Effector memory CD4-positive, alpha-beta T cell (primary cell): ENCODE measurements at places on chromosomes 4 and X.

GRCh38 chr4:166091146-166091545 lies 218.1 kb downstream of the TLL1 start:
- no peak for DNase-seq
- no peak overlapping the region for H3K4me3 ChIP-seq
- no peaks in the 10 kb centered on the region for H3K27me3 ChIP-seq
- H3K36me3 ChIP-seq: no peaks in the 10 kb centered on the region
- H3K4me1 ChIP-seq: no peaks in the 10 kb centered on the region

DNA sequence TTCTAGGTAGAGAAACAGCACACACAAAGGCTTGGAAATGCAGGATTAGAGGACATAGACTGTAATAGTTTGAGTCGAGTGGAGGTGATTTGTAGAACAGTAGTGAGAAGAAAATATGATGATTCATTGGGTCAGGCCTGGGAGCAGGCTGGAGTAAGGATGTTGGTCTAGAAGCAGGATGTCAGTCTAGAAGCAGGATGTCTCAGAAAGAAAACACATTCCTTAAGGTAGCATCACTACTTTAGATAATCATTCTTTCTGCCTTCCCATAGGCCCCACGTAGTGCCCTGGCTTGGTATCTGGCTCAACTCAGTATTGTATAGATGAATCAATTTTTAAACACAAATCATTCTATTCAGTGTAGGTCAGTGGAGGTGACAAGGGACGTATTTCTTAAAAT lies 11.2 kb upstream of the DACH2 start:
- no peaks in the 10 kb centered on the region for H3K4me1 ChIP-seq
- no peaks in the 10 kb centered on the region for H3K36me3 ChIP-seq
- no peak overlapping the region for H3K4me3 ChIP-seq
- H3K27me3 ChIP-seq: no peaks in the 10 kb centered on the region
- H3K27ac ChIP-seq: no peak overlapping the region
- no peak for DNase-seq

- no peak overlapping the region for H3K27ac ChIP-seq
- DNase-seq: no peak
Measured at GRCh38 chr4:96035727-96036126, 195.8 kb downstream of the PDHA2 start.

DNA sequence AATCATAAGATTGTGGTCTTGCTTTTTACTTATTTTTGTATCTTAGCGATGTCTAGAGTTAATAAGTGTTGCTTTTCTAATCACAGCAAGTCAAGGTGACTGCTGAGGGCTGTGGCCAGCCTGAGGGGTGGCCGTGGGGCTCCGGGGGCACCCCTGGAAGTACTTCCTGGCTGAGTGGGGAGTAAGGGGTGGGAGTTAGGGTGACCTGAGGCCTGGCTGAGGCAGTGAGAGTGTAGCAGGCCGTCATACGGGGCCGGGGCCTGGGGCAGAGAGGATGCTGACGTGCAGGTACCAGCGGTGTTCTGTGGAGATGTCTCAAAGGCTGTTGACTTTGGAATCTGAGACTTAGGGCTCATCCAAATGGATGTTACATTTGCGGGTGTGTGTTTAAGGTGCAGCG lies 29.3 kb downstream of the PIGG start:
- H3K27me3 ChIP-seq: no peaks in the 10 kb centered on the region
- H3K4me1 ChIP-seq: no peaks in the 10 kb centered on the region
- DNase-seq: no peak
- no peak overlapping the region for H3K4me3 ChIP-seq

- no peaks in the 10 kb centered on the region for H3K27me3 ChIP-seq
- no peaks in the 10 kb centered on the region for H3K36me3 ChIP-seq
- DNase-seq: no peak
- H3K27ac ChIP-seq: no peak overlapping the region
- no peak overlapping the region for H3K4me3 ChIP-seq
Measured at GRCh38 chr4:179307297-179308136, 1865.3 kb upstream of the AGA start.

DNA sequence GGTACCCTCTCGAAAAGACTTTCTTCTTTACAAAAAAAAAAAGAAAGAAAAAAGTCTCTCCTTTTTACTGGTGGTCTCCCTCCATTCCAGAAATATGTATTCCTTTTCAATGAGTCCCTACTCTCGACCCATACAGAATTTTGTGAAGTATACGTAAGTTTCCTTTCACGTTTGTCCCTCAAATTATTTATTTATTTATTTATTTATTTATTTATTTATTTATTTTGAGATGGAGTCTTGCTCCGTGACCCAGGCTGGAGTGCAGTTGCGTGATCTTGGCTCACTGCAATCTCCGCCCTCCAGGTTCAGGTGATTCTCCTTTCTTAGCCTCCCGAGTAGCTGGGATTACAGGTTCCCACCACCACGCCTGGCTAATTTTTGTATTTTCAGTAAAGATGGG lies 429.2 kb upstream of the AR start:
- no peaks in the 10 kb centered on the region for H3K36me3 ChIP-seq
- no peaks in the 10 kb centered on the region for H3K4me1 ChIP-seq
- no peak for DNase-seq
- H3K27ac ChIP-seq: no peak overlapping the region

DNA sequence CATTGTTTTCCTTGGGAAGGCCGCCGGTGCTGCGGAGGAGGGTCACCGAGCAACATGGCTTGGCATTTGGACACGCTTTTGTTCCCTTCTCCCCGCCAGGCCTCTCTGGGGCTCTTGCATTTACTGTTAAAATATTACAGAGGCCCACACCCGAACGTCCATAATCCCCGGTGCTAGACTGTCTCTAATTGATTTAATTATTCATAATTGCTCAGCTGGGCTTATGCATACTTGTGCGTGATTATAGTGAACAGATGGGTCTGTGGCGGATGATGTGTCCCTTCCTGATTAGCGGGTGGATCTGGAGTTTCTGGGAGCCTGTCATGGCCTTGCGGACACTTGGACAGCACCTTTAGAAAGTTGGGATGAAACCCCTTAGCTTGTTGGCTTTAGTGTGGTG lies 100.2 kb upstream of the MSX1 start:
- H3K27me3 ChIP-seq: no peaks in the 10 kb centered on the region
- H3K36me3 ChIP-seq: no peaks in the 10 kb centered on the region
- H3K4me3 ChIP-seq: no peak overlapping the region
- H3K4me1 ChIP-seq: peaks cover 6% of the 10 kb centered on the region
- no peak for DNase-seq

GRCh38 chrX:44503560-44503959 lies 39.1 kb downstream of the FUNDC1 start:
- H3K4me3 ChIP-seq: no peak overlapping the region
- DNase-seq: no peak
- no peaks in the 10 kb centered on the region for H3K4me1 ChIP-seq
- H3K36me3 ChIP-seq: no peaks in the 10 kb centered on the region
- H3K27ac ChIP-seq: no peak overlapping the region
- H3K27me3 ChIP-seq: no peaks in the 10 kb centered on the region

- no peak overlapping the region for H3K4me3 ChIP-seq
- no peaks in the 10 kb centered on the region for H3K27me3 ChIP-seq
- H3K27ac ChIP-seq: no peak overlapping the region
- H3K4me1 ChIP-seq: no peaks in the 10 kb centered on the region
- DNase-seq: no peak
- no peaks in the 10 kb centered on the region for H3K36me3 ChIP-seq
Measured at GRCh38 chr4:98677799-98678198, 19.4 kb upstream of the TSPAN5 start.

GRCh38 chr4:71460371-71460770 lies 121.6 kb downstream of the SLC4A4 start:
- DNase-seq: no peak
- no peaks in the 10 kb centered on the region for H3K36me3 ChIP-seq
- no peak overlapping the region for H3K27ac ChIP-seq
- H3K27me3 ChIP-seq: no peaks in the 10 kb centered on the region
- H3K4me1 ChIP-seq: no peaks in the 10 kb centered on the region

- no peaks in the 10 kb centered on the region for H3K36me3 ChIP-seq
- no peaks in the 10 kb centered on the region for H3K27me3 ChIP-seq
- H3K4me1 ChIP-seq: no peaks in the 10 kb centered on the region
Measured at GRCh38 chr4:71229477-71230270, 109.1 kb upstream of the SLC4A4 start.

DNA sequence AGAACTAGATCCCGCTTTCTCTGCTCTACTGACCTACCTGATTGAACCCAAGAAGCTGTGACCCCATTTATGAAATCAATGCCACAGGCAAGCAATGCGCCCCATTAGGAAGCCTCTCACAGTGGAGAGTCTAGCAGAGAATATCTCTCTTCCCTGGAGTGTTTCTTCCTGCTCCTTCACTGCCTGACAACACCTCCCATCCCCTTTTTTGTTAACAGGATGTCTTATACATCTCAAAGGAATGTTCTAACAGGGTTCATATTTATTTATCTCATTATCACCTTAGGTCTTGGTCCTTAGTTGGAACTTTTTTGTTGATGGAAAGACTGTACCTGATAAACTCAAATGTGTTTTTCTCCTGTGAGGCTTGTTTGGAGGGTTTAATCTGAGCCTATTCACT lies 35.5 kb downstream of the SLIT2 start:
- H3K27ac ChIP-seq: no peak overlapping the region
- H3K4me3 ChIP-seq: no peak overlapping the region
- DNase-seq: no peak
- H3K36me3 ChIP-seq: no peaks in the 10 kb centered on the region

- H3K36me3 ChIP-seq: no peaks in the 10 kb centered on the region
- no peak for DNase-seq
- H3K27ac ChIP-seq: no peak overlapping the region
- H3K4me3 ChIP-seq: no peak overlapping the region
- H3K4me1 ChIP-seq: no peaks in the 10 kb centered on the region
Measured at GRCh38 chrX:56569378-56570057, 6.1 kb downstream of the UBQLN2 start.

GRCh38 chrX:19190902-19191301 lies 68.6 kb upstream of the ADGRG2 start:
- H3K36me3 ChIP-seq: no peaks in the 10 kb centered on the region
- no peaks in the 10 kb centered on the region for H3K4me1 ChIP-seq
- H3K4me3 ChIP-seq: no peak overlapping the region
- no peak for DNase-seq

GRCh38 chr4:37675587-37676290 lies 10.4 kb downstream of the RELL1 start:
- H3K27ac ChIP-seq: no peak overlapping the region
- no peak for DNase-seq
- H3K4me3 ChIP-seq: peak overlapping the region; percentile 15
- no peaks in the 10 kb centered on the region for H3K36me3 ChIP-seq
- H3K27me3 ChIP-seq: no peaks in the 10 kb centered on the region

GRCh38 chrX:15160558-15161095 lies 109.3 kb downstream of the ASB9 start:
- no peaks in the 10 kb centered on the region for H3K4me1 ChIP-seq
- no peaks in the 10 kb centered on the region for H3K27me3 ChIP-seq
- no peak overlapping the region for H3K27ac ChIP-seq
- DNase-seq: no peak
- no peaks in the 10 kb centered on the region for H3K36me3 ChIP-seq

DNA sequence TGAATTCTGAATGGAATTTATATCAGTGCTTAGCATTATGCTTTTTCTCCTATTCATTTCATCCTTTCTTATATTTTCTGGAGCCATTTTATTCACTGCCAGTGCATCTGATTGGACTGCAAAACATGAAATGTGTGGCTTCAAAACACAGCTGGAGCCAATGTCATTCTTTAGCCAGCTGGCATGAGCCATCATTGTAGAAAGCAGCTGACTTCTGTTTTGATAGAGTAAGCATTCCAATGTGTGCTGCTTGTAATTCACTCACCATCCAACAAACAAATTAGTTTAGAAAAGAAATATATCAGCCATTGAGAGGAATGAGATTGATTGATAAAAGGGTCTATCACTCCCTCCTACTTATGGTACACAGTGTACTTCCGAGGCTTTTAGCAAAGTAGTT lies 2616.0 kb downstream of the ARAP2 start:
- H3K36me3 ChIP-seq: no peaks in the 10 kb centered on the region
- no peak overlapping the region for H3K4me3 ChIP-seq
- DNase-seq: no peak
- H3K27ac ChIP-seq: no peak overlapping the region

GRCh38 chrX:151974336-151975227 lies at the start of gene GABRE:
TSS of gene GABRE (minus strand) at chrX:151974676. CDS start at chrX:151974625, 51 bp downstream.
- DNase-seq: no peak
- H3K36me3 ChIP-seq: no peaks in the 10 kb centered on the region
- H3K27ac ChIP-seq: no peak within 1 kb of the TSS

DNA sequence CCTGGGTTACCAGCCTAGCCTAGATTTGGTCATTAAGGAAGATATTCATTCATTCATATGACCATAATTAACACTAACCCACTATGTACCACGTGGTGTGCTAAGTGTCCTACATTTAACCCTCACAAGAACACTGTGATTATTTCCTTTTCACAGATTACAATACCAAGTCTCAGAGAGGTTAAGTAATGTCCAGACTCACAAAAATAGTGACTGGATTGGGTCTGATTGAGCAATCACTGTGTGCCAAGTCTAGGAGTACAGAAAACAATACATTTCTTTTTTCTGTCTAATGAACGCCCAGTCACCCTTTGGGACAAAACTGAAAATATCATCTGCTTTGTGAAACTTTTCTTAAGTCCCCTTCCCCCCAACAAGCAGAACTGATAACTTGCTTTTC lies 7.6 kb upstream of the DLG3 start:
- H3K27ac ChIP-seq: no peak overlapping the region
- DNase-seq: no peak
- no peak overlapping the region for H3K4me3 ChIP-seq
- H3K27me3 ChIP-seq: no peaks in the 10 kb centered on the region
- no peaks in the 10 kb centered on the region for H3K4me1 ChIP-seq
- no peaks in the 10 kb centered on the region for H3K36me3 ChIP-seq

GRCh38 chr4:4994312-4995097 lies 24.8 kb downstream of the CYTL1 start:
- no peaks in the 10 kb centered on the region for H3K4me1 ChIP-seq
- H3K27ac ChIP-seq: no peak overlapping the region

DNA sequence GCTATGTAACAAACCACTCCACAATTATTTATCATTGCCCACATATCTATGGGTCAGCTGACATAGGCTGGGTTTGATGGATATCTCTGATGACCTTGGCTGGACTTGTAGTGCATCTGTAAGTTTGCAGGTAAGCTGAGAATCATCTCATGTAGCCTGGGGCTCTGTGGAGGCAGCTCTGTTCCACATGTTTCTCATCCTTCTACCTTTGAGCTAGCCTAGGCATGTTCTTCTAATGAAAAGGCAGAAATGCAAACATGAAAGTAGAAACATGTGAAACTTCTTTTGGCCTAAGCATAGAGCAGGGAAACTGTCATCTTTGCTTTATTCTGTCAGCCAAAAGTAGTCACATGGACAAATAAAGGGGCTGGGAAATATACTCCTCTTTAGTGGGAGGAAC lies 18.2 kb downstream of the MRPL1 start:
- peaks cover 12% of the 10 kb centered on the region for H3K36me3 ChIP-seq
- no peak overlapping the region for H3K27ac ChIP-seq
- no peaks in the 10 kb centered on the region for H3K4me1 ChIP-seq

DNA sequence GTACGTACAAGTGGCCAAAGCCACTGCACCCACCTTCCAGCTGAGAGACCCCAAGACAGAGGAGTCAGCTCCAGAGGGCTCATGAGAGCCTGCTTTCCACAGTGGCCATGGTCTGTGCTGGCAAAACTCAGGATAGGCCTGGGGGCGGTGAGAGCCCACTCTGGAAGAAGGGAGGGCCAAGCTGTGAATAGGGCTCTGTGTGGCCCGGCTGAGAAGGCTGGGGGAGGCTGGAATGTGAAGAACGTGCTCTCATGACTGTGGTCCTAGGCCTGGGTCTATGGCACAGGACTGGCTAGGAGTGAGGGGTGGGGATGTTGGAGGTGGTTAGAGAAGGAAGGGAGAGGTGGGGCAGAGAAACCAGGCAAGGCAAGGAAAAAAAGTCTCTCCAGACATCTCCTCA lies 13.3 kb downstream of the STARD8 start:
- H3K27me3 ChIP-seq: no peaks in the 10 kb centered on the region
- H3K4me1 ChIP-seq: no peaks in the 10 kb centered on the region
- DNase-seq: no peak
- no peak overlapping the region for H3K27ac ChIP-seq
